Cortex of kidney (tissue), 1 donor: ENCODE measurements at places on chromosomes 6 and 20.

- DNase-seq = no peak
Measured at GRCh38 chr6:17385660-17386059, 7.7 kb upstream of the CAP2 start.

DNA sequence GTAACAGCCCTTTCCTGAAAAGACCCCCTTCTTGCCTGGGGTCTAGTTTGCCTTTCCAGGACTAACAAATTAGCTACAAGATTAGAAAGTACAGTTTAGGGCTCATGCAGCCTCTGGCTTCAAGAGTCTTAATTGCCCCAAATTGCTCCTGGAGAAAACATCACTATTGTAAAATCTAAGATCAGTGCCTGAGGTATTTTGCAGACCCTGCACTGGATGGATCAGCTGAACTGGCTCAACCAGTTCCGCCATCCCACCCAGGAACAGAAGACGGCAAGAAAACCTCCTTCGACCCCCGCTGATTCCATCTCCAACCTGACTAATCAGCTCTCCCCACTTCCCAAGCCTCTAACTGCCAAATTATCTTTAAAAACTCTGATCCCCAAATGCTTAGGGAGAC is 236.5 kb upstream of the KCNG1 start:
- DNase-seq = no peak

GRCh38 chr6:20873425-20874190 is 339.4 kb downstream of the CDKAL1 start:
- DNase-seq = no peak

DNA sequence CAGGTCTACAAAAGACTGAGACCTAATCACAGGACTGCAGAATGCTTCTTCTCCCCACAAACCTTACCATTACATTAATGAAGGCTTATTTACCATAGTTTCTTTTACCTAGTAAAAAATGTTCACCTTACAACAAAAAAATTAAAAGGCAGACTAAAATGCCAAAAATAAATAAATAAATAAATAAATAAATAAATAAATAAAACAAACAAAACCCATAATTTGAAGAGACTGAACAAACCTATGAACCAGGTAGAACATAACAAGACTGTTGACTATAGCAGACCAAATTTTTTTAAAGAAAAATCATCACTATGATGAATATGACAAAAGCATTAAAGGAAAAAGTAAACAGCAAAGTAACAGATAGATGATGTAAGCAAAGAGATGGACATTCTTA is 946.3 kb downstream of the EPHA7 start:
- DNase-seq = no peak

DNA sequence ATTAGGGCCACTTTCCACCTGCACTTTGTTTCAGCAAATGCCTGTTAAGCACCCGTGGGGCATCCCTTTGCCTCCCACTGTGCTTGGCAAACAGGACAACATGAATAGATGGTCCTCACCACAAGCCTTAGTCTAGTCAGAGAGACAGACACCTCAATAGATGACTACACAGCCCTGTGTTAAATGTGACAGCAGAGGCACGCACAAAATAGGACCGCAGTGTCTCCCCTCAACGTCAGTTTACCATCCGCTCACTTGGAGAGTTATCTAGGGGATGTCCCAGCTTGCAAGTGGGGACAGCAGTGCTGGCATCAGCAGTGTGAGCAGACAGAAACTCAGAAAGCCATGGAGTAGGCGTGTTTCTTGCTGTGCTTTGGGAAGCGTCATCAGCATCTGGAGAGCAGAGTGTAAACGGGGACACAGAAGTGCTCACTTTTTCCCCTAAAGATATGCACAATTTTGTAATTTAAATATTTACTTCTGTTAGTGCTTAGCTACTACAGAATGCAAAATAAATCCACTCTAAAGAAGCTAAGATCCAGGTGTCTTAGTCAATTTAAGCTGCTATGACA is 66.0 kb upstream of the TXNDC5 start:
- no peak for DNase-seq

GRCh38 chr6:72413884-72414283 is 208.0 kb upstream of the KCNQ5 start:
- no peak for DNase-seq

- DNase-seq = no peak
Measured at GRCh38 chr6:74248966-74249365, 553.0 kb downstream of the CD109 start.

- no peak for DNase-seq
Measured at GRCh38 chr6:148235446-148235845, 107.2 kb upstream of the SASH1 start.

- no peak for DNase-seq
Measured at GRCh38 chr6:158647501-158647900, 2.4 kb upstream of the SYTL3 start.

DNA sequence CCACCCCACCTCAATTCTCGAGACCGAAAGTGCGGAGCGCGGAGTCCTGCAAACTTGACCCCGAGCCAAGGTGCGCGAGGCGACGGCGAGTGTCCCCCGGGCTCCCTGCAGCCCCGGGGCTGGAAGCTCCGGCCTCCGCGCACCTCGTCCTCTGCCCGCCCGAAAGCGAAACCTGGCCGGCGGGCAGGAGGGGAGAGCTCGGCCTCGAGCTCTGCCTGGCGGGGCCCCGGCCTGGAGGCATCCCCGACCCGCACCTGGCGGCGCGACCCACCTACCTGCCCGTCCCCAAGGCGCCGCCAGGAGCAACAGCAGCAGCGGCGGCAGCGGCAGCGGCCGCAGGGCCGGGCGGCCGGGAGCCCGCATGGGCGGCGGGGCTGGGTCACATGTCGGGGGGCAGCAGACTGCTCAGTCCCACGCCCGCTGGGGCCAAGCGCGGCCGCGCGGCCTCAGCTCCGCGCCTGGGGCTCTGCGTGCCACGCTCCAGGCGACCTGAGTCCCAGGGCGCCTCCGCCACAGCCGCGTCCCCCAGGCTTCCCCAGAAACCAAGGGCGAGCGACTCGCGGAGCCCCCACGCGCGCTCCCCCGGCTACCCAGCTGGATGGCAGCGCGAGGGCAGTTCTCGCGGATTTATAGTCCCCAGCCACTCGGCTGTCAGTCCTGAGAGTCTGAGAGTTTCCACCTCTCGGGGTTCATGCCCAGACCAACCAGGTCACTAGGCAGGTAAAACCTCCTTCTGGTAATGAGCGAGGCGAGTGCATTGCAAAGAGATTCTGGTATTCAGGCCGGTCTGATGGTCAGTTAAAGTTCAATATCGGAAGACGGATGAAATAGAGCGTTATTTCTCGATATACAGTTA is at the start of gene IL20RA:
TSS of gene IL20RA (minus strand) at position 600 of the 856 bp plus-strand sequence. CDS start at position 363, 237 bp downstream.
- no peak for DNase-seq

- DNase-seq = no peak
Measured at GRCh38 chr6:153424719-153425400, 293.8 kb upstream of the RGS17 start.

GRCh38 chr6:112372226-112372806 is 25.2 kb downstream of the RFPL4B start:
- DNase-seq = no peak

DNA sequence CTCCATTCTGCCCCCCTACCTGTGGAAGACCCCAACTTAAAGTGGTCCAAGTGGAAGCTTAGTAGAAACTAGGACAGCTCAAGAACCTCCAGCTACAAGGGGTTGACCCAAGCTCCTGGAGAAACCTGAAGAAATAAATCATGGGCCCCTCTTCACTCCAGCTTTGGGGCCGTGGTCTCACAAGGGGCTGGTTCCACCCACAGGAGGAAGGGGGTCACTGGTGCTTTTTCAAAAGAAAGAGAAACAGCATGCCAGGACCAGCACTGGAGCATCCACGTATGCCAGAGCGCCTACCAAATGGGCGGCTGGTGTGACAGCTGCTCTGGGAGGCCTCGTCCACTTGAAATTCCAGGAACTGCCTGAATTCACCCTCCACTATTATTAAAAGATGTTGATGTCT is 14.4 kb upstream of the ANKRD60 start:
- DNase-seq = no peak

DNA sequence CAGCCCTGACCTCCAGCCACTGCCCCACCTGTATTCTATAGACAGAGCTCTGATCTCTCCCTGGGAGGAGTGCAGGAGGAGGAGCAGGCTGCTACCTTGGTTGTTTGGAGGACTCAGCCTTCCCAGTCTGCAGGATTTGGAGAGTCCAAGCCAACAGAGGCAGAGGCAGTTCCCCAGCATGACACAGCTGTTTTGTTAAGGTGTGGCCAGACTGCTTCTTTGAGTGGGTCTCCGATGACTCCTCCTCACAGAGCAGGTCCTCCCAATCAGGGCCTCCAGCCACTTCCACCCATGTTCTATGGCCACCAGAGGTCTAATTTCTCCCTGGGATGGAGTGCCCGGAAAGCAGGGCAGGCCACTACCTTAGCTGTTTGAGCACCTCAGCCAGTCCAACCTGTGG is 203.5 kb downstream of the HACE1 start:
- no peak for DNase-seq

DNA sequence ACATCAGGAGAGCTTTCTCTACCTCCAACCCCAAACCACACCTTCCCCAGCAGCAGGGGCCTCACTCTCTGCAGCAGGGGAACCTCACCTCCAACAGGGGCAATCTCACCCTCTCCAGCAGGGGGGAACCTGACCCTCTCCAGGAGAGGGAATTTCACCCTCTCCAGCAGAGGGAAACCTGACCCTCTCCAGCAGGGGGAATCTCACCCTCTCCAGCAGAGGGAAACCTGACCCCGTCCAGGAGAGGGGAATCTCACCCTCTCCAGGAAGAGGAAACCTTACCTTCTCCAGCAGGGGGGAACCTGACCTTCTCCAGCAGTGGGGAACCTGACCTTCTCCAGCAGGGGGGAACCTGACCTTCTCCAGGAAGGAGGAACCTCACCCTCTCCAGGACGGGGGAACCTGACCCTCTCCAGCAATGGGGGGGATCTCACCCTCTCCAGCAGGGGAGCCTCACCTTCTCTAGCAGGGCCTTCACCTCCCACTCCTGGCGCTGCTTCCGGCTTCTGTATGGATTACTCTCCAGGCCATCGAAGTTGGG is 3.1 kb downstream of the B3GALT4 start:
- DNase-seq = no peak

DNA sequence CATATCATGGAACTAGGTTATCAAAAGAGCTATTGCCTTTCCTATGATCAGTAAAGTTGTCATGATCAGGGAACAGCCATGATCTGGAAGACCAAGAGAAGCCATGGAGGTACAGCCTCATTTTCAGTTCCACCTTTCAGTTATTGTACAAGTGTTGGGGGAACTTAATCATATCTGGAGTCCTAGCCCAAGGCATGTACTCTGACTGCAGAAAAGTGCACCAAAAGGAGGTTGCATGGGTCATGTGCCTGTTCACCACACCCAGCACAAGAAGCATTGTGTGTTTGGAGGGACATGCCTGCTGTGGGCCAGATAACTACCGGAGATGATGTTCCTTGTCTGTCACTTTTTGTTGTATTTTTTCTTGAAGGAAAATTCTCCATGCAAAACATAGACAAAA is 185.8 kb upstream of the MAN1A1 start:
- DNase-seq = no peak

GRCh38 chr20:9531581-9531980 is 17.2 kb downstream of the LAMP5 start:
- DNase-seq = no peak

DNA sequence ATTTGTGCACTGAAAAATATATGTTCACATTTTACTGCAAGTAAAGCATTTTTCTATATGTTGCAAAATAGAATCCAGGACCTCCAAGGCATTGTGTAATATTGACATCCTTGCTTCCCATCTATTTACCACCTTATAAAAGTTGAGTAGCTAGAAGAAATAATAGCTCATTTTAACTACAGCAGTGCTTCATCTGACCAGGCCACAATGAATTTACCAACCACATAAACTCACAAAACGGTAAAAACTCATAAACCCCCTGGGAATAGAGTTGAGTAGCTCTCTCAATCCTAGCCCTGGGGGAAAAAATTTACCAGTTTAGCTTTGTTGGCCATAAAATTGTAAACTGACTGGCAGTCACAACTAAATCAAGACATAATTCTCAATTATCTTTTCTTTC is 3.9 kb downstream of the ATXN1 start:
- DNase-seq = no peak

GRCh38 chr6:125057392-125058246 is 95.4 kb downstream of the RNF217 start:
- DNase-seq = no peak

DNA sequence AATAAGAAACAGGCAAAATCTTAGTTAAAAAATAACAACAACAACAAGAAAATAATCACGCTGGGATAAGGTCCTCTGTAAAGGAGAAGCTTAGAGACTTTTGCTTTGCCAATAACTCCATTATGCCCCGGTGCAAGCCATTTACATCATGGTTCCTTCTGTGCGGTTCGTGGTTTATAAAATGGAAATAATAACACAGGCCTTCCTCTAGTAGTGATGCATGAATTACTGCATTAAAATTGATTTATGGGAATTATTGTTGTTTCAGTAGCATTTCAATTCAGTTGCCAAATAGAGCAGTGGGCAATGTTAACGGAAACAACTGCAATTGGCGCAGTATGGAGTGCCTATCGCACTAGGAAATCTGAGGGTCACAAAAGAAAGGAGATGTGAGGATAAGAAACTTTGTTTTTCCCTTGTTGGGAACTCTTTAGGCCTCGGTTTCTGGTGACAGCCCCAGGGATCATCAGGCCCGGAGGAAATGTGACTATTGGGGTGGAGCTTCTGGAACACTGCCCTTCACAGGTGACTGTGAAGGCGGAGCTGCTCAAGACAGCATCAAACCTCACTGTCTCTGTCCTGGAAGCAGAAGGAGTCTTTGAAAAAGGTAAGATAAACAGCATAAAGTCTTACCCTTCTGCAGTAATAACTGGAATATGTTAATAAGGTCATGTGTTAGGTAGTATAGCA is 1.1 kb downstream of the CD109 start:
- DNase-seq = no peak

- DNase-seq = no peak
Measured at GRCh38 chr6:36967301-36967700, 12.8 kb downstream of the PI16 start.

DNA sequence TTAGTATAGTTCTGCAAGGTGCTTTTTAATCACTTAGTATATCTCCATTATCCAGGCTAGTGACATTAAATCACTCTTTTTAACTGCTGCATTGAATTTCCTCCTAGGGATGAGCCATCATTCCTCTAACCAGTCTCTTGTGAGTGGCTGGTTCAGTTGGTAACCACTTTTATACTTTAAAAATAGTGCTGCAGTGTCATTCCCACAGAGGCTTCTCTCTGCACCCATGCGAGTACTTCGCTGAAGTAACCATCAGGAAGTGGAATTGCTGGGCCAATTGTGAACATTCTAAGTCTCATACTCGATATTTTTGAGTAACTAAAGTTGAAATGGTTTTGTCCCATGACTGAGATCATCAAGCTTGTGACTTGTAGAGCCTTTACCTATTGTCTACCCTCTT is 2.1 kb downstream of the BTN3A2 start:
- no peak for DNase-seq

GRCh38 chr6:147159536-147160374 is 44.5 kb upstream of the STXBP5 start:
- no peak for DNase-seq

DNA sequence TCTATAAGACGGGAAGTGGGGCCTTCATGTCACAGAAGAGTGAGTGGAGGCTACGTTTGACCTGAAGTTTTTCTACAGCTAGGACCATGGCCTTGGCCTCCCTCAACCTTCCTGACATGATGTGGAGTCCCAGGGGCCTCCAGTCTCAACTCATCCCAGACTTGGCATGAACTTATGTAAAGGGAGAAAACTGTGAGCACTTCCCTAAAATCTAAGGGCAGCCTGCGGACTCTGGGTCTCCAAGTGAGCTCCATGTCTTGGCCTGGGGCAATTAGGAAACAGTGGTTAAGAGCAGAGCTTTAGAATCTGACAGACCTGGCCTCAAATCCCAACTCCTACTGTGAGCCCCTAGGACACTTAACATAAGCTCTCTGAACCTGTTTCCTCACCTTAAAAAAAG is 182.5 kb downstream of the ZNF217 start:
- no peak for DNase-seq

- DNase-seq = no peak
Measured at GRCh38 chr20:54557806-54558590, 82.6 kb downstream of the DOK5 start.
